ENCODE measurements at places on chromosomes 3 and 15. TPM values are rescaled to one million over a fixed set of nuclear protein-coding genes. Genes with fewer than 3 reads are reported as not detected.

DNA sequence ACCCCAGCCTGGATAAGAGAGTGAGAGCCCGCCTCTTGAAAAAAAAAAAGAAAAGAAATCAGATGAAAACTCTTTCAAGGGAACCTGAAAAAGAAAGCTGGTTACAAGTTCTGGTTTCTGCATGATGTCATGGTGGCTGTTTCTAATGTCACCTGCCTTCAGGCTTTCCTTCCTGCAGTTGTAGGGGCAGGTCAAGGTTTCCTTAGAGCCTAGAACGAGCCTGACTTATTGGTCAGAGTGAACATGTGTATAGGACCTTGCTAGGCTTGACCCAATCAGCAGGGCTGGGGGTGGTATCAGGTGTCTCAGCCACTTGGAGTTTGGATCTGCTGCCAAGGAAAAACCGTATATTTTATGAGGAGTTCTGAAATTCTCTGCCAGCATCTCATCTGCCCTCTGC lies 3.8 kb downstream of the IVD start:
- no peak overlapping the region for H3K27ac ChIP-seq
- no peak for DNase-seq
- peaks cover 30% of the 10 kb centered on the region for H3K4me1 ChIP-seq
- H3K4me3 ChIP-seq, result no peak overlapping the region
- H3K27me3 ChIP-seq, result no peaks in the 10 kb centered on the region

GRCh38 chr15:101358895-101359294 lies 63.8 kb upstream of the SNRPA1 start:
- DNase-seq, result no peak
- no peak overlapping the region for H3K27ac ChIP-seq
- no peak overlapping the region for H3K4me3 ChIP-seq

- DNase-seq, result no peak
- H3K4me1 ChIP-seq, result peaks cover 4% of the 10 kb centered on the region
- H3K4me3 ChIP-seq, result no peak overlapping the region
- H3K27me3 ChIP-seq, result peaks cover 40% of the 10 kb centered on the region
- H3K27ac ChIP-seq, result no peak overlapping the region
- no peaks in the 10 kb centered on the region for H3K36me3 ChIP-seq
Observed at GRCh38 chr3:124760601-124761000, 30.3 kb downstream of the UMPS start.

GRCh38 chr3:69092030-69092516 lies 7.3 kb downstream of the ARL6IP5 start:
- peaks cover 96% of the 10 kb centered on the region for H3K4me1 ChIP-seq
- H3K27me3 ChIP-seq, result no peaks in the 10 kb centered on the region

The ZBBX gene
- polyA plus RNA-seq, result not detected

The MKRN3 gene
- polyA plus RNA-seq, result 1.3 TPM

The TERC gene
- polyA plus RNA-seq, result not detected
